CD8-positive, alpha-beta T cell (primary cell): ENCODE measurements at places on chromosomes 5 and 9.

DNA sequence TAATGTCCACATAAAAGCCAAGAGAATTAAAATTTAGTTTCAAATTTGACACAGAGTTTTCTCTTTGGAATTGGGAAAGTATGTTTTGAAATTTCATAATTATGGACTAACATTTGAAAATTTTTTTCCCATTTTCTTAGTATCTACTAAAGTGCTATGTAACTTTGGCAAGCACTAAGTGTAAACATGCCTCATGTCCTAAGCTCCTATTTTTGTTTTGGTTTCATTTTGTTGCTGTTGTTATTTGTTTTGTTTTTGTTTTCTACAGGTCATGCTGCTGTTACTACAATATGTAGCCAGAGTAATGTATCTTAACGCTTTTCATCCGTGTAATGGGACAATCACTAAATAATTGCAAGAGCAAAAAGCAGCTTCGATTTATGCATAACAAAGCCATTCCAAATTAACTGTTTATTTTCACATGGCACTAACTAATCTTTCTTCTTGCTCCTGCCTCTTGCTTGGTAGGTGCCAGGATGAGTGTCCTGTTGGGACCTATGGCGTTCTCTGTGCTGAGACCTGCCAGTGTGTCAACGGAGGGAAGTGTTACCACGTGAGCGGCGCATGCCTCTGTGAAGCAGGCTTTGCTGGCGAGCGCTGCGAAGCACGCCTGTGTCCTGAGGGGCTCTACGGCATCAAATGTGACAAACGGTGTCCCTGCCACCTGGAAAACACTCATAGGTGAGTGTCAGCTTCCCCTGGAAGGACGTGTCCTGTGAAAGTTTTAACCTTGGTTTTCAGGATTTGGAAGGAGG lies 107.3 kb upstream of the PRRC1 start:
- no peak for DNase-seq

- no peak for DNase-seq
Observed at GRCh38 chr5:83657807-83658525, 62.7 kb downstream of the HAPLN1 start.

DNA sequence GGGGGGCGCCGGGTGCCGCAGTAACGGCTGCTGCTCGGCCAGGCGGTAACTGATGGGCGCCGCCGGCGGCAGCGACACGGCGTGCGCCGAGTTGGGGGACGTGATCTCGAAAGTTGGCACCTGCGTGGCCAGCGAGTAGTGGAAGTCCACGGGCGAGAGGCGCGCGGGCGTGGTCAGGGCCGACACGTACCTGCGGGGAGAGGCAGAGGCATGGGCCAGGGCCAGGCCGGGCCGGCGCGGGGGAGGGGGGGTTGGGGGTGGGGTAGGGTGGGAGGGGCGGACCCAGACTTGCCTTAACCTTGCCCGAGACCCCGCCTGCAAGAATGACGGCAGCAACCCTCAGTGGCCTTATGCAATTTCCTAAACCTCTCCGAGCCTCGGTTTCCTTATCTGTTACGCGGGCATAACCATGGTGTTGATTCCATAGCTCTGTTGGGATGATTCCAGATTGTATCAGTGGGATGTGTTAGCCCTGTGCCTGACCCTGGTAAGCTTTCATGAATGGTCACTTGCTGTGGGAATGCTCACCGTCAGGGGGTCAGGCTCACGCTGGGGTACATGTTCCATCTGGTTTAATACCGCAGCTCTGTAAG lies 53.0 kb downstream of the PSD2 start:
- DNase-seq = no peak

- no peak for DNase-seq
Observed at GRCh38 chr5:93034621-93035590, 546.1 kb downstream of the NR2F1-AS1 start.

- no peak for DNase-seq
Observed at GRCh38 chr9:111195766-111196165, 134.3 kb downstream of the OR2K2 start.

DNA sequence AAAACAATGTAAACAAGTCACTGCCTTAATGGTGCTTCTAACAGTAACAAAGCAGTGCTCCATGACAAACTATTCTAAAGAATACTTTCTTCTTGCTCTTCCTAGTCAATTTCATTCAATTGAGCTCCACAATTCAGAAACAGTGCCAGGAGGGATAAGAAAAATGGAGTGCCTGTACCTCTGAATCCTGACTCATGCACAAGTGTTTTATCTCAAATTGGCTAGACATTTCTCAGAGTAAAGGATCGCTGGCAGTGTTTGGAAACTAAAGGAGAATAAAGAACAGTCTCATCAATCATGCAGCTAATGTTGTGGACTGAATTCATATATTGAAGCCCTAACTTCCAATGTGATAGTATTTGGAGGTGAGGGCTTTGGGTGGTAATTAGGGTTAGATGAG lies 27.6 kb downstream of the SLC25A51 start:
- DNase-seq = no peak

DNA sequence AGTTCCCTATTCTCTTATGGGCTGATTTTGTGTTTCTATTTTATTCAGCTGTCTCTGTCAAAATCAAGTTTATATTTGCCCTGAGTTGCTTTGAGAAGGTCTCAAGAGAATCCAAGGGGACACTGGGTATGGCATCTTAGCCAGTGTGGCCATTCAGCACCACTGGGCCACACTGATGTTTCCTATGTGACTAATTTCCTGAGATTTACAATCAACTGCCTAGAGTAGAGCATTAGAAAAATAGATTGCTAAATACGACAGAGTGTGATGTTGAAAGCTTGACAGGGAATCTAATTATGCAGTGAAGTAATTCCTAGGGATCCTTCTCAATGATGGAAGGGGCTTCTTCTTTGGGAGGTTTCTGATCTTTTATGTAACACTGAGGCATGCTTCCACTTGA lies 141.7 kb downstream of the SV2C start:
- DNase-seq = no peak

- DNase-seq = no peak
Observed at GRCh38 chr5:159481751-159482150, 151.5 kb upstream of the IL12B start.

GRCh38 chr5:163459462-163459818 lies 462 bp downstream of the NUDCD2 start:
- no peak for DNase-seq

DNA sequence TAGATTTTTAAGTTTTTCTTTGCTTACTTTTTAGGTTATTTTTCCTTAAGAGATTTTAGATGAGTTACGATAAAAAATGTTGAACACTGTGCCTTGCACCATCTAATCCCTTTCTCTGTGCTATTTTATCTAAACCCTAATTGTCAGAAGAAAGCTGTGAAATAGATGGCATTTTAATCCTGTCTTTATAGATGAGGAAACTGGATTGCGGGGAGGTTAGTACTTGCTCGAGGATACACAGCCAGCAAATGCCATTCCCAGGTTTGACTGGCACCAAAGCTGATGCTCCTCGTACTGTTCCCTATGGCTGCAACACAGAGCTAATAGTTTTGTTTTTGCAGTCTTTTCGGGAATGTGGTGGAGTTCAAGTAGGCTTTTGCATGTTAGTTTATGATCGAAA lies 82.7 kb downstream of the ZSWIM6 start:
- no peak for DNase-seq

DNA sequence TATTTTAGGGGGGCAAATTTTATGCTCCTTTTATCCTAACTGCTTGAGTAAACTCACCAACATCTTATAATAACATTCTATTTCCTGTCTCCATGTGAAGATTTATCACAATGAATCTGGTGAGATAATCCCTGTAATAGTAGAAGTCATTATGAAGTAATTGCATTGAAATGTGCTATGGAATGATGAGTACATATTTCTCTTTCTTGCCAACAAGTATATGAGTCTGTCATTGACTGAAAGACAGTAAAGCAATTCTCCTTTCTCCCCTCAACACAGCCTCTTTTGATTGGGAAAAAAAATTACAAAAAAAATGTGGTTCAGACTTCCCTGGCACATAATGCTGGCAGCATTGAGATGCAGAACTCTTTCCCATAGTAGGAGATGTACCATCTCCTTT lies 459.2 kb upstream of the RGMB start:
- no peak for DNase-seq

- no peak for DNase-seq
Observed at GRCh38 chr5:56833325-56833724, 18.0 kb downstream of the MAP3K1 start.

DNA sequence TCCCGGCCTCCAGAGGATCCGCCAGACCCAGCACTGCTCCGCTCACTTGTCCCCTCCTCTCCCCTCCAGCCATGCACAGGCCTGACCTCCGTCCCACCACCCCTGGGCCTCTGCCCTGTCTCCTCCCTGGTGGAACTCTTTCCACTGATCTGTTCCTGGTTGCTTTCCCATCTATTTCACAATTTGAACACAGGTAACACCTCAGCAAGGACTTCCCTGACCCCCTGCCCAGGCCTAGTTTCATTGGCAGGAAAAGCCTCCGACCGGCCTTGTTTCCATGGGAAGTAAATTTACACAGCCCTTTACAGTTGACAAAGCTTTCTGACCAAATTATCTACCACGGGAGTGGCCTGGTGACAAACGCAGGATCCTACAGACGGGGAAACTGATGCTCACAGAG lies 14.8 kb downstream of the QSOX2 start:
- no peak for DNase-seq

- no peak for DNase-seq
Observed at GRCh38 chr5:146643776-146644175, 127.8 kb upstream of the GPR151 start.

DNA sequence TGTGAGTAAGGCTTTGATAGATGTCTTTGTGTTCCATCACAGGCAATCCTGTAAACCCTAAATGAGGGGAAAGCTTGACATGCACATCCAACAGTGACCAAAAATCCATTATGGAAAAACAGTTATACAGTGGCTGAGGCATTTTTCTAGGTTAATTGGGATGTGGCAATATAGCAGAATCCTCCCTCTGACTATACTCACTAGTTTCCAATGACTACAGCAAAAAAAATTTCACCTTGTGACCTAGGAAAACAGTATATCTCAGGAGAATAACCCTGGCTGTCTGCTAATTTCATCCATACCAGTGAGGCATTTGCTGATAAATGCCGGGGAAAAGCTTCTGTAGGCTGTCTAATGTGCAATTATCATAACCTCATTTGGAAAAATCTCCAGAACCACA lies 49.9 kb upstream of the SNCAIP start:
- no peak for DNase-seq

GRCh38 chr5:172361566-172362238 lies 78.1 kb upstream of the UBTD2 start:
- DNase-seq = no peak
